Activated CD8-positive, alpha-beta T cell treated with anti-CD3 and anti-CD28 coated beads, Interleukin-2, amount 10 ng/mL, durations not matched to agents 7 days and 5 days (primary cell): ENCODE measurements at places on chromosomes 1 and 21. TPM values are rescaled to one million over a fixed set of nuclear protein-coding genes. Genes with fewer than 3 reads are reported as not detected.

ATP6V1G3 gene
- not detected for total RNA-seq

RHD gene
- not detected for total RNA-seq

LRRC71 gene
- total RNA-seq, result not detected

C1orf21 gene
- 5.1 TPM for total RNA-seq

HORMAD1 gene
- not detected for total RNA-seq

MAP3K21 gene
- total RNA-seq, result 0.45 TPM

LGR6 gene
- total RNA-seq, result not detected

FRRS1 gene
- 4.7 TPM for total RNA-seq

NOTCH2NLA gene
- total RNA-seq, result 22.2 TPM

PROK1 gene
- total RNA-seq, result not detected

CD48 gene
- total RNA-seq, result 325 TPM

RNU1-1 gene
- 2,232 TPM for total RNA-seq

MIXL1 gene
- total RNA-seq, result not detected

SPRR2E gene
- not detected for total RNA-seq

KLHL12 gene
- total RNA-seq, result 27.8 TPM

KRTAP25-1 gene
- total RNA-seq, result not detected
